ENCODE measurements at places on chromosomes 7 and 10.

- DNase-seq: no peak
Measured at GRCh38 chr7:42991913-42992591, 59.9 kb downstream of the MRPL32 start.

DNA sequence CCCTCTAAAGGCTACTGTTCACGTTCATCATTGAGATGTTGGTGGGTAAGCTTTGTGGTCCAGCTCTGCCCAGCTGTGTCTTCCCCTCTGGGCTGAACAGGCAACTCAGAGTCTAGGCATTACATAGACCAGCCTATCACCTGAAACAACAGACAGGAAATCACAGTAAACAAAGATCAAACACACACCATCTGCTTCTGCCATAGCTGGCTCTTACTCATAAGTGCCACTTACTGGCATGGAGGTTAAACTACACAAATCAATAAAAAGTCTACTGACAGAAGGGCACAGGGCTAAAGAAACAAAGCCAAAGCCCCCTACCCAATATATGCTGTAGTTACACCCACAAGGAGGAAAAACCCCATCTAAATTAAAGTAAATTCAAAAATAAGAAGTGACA is 35.0 kb downstream of the SEPTIN14 start:
- no peak for DNase-seq

GRCh38 chr10:10830293-10830986 is 187.2 kb upstream of the CELF2 start:
- DNase-seq: no peak

GRCh38 chr10:79947787-79948424 is 999 bp downstream of the SFTPD start:
- no peak for DNase-seq

DNA sequence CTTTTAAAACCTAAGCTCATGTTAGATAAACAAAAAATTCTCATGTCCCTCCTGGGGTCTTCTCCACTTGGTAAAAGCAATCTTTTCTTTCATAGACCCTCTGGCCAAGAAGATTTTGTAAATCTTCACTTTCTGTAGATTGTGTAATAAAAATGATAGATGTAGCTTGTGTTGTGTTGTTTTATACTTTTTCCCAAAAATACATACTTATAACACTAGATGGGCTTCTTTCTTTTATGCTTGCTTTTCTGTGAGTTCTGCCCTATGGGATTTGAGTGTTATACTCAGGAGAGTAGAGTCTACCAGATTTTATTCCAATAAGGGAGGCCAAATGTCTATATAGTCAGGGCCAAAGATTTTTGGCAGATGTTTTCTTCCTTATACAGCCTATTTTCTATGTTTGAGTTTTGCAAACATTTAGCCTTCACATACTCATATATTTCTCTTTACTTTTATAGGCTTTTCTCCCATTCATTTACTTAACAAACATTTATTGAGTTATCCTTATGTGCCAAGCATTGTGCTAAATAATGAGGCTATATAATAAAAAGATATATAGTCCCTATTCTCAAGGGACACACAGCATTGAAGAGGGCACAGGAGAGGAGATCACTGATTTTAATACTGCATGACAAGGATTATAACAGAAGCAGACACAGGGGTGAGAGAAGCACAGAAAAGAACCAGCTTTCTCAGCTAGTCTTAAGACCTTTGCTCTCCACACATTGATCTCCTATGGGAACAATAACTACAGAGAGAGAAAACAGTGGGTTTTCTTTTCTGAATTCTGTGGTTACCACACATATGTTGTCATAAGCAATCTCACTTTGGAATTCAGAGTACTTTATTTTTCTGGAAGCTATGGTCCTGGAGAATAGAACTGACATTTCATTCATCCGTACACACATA is 58.0 kb upstream of the PNLIP start:
- DNase-seq: no peak

GRCh38 chr7:77888998-77889397 is 90.4 kb downstream of the PHTF2 start:
- no peak for DNase-seq

DNA sequence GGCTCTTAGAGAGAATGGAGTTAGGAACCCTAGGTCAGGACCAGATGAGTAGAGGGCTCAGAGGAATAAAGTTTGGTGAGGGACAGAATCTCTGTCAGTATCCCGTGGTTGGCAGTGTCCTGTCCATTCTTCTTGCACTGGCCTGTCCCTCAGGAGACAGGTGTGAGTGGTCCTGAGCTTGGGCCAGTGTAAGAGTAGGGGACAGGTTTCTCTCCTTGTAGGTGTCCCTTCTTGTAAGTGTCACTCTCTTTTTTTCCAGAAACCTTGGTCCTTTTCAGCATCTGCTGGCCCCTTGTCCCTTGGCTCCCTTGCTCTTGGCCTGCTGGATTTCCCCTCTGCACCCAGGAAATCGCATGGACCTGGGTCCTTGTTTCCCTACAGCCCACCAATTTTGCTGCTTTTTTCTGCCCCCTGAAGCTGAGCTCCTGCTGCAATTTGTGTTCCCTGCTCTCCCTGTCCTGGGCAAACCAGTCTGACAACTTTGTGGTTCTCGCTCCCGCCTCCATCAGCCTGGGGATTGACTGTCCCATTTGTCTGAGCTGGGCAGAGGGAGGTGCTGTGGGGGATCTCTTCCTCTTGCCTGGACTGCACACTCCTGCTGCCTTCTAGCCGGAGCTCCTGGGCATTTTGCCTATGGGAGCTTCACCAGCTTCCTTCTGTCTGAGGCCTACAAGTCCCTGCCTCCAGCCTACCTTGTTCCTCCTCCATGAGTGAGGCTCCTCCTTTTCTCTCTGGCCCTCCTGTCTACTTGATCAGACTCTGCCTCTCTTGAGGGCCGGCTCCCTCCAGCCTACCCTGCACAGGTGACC is 6.5 kb downstream of the TSPAN14 start:
- no peak for DNase-seq

GRCh38 chr10:3000048-3000447 is 67.3 kb upstream of the PFKP start:
- no peak for DNase-seq

- no peak for DNase-seq
Measured at GRCh38 chr7:37943905-37944736, 23.7 kb downstream of the EPDR1 start.

DNA sequence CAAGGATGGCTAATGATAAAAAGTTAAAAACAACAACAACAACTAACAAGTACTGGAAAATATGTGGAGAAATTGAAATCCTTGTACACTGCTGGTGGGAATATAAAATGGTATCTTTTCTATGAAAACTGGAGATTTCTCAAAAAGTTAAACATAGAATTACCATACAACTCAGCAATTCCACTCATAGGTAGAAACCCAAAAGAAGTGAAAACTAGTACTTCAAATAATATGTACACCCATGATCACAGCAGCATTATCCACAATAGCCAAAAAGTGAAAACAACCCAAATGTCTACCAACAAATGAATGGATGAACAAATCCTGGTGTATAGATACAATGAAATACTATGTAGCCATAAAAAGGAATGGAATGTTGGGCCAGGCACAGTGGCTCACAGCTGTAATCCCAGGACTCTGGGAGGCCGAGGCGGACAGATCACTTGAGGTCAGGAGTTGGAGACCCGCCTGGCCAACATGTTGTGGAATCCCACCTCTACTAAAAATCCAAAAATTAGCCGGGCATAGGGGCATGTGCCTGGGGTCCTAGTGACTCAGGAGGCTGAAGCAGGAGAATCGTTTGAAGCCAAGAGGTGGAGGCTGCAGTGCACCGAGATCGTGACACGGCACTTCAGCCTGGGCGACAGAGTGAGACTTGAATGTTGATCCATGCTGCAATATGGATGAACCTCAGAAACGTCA is 66.8 kb downstream of the SRPK2 start:
- DNase-seq: no peak

DNA sequence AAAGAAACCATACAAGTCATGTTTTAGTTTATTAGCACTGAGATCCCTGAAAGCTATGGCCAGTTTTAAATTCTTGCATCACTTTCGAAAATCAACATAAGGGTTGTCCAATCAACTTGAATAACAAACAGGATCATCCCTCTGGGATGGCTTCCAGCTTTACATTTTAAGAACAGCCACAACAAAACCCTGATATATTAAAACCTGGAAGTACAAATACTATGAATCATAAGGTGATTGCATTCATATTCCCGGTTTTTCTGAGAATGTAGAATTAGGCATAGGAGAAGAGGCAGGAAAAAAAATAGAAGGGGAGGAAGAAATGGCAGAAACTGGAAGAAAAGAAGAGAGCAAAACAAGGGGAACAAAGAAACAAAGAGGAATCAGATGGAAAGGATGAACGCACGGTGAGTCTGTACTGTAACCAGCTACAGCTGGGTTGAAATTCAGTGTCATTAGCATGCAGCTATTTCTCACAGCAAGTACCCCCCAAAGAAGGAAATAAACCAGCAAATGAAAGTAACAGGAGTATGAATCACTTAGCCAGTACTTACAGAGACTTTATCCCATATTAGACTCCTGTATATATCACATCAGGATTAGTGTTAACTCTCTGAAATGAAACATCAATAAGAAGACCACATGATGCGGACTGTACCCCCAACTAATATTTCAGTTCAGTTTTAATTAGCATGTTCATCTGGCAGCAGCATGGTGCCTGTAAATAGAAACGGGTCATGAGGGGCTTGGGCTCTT is 301.3 kb downstream of the RNLS start:
- no peak for DNase-seq

DNA sequence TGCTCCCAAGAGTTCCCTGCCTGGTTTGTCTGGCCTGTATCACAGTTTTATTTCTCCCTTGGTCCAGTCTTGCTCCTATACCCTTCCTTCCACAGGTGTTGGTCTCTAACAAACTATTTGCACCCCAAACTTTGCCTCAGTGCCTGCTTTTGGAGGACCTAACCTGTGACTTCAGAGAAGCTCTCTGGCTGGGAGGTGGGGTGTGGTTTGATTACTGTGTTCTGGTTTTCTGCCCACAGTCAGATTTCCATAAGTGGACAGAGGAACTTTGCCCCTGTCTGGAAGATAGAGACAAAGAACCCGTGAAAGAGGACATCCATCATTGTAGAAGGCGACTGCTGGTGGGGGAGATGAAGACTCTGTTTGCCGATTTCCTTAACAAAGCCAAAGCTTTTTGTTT is 55.8 kb upstream of the TRIL start:
- DNase-seq: no peak

GRCh38 chr7:134085311-134085710 is 41.8 kb upstream of the LRGUK start:
- DNase-seq: no peak

DNA sequence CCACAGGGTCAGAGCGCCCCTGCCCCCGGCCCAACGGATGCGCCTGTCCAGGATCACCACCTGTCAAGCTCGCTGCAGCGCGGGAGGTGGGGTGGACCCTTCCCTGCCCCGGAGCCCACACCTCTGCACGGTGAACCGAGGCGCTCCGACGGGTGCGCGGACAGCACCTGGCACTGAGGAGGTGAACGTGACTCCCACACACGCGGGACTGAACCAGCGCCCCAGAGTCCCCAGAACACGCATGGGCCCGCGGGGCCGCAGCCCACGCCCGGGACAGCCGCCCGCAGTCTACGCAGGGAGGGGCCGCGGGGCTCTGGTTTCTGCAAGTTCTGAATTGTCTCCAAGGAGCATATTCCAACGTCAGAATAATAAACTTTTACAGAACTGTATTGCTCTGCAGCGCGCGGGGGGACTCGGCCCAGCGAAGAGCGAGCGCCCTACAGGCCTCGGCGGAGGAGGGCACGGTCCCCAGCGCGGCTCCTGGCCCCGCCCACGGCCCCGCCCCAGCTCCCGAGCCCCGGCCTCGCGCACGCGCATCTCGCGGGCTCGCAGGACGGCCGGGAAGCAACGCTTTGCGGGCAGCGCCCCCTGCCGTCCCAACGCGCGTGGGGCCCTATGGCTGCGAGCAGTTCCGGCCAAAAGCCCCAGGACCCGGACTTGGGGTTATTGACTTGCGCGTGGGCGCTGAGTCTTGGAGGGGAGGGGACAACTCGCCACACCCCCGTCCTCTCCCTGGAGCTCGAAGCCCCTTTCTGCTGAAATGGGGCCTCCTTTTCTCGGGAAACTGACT is 29.7 kb downstream of the OAT start:
- peak; percentile 0 for DNase-seq

- no peak for DNase-seq
Measured at GRCh38 chr10:1548596-1548995, 188.7 kb downstream of the ADARB2 start.

DNA sequence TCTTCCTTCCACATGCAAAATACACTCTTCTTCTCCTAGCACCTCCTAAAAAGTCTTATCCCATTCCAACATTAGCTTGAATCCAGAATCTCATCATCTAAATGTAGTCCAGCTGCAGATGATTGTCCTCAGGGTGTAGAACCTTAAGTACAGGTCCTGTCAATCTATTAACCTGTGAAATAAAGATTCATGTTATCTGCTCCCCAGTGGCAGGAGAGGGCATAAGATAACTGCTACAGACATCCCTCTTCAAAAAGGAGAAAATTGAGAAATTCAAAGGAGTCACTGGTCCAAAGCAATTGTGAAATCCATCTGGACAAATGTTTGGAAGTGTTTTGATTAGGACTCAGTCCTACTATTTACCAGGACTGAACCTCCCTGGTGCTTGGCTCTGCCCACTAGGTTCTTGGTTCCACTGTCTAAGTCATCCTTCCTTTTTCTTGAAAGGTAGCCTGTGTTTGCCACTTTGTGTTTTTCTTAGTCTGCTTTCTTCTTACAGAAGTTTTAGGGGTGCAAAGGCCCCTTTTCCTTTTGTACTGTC is 96.2 kb downstream of the ADD3 start:
- DNase-seq: no peak

DNA sequence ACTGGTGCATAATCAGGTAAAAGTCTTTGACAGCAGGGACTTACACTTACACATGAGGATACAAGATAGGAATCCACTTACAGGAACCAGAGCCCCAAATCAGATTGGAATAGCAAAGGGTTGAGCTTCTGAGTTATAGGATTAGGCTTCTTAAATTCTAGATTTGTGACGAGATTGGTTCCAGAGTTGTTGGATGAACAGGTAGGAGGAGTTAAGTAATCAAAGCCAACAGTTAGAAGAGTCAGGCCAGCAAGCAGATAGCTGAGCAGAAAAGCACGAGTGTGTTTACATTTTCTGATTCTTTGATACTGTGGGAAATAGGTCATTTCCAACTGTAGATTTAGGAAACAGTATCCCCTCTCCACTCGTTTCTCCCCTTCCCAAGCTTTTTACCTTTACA is 167.0 kb downstream of the MDFIC start:
- DNase-seq: no peak

GRCh38 chr7:47332681-47333553 is 249.0 kb downstream of the TNS3 start:
- no peak for DNase-seq

GRCh38 chr7:12403287-12404181 is at the start of gene VWDE:
VWDE (minus strand) TSS chr7:12403865; CDS start chr7:12403716, 149 bp downstream.
- DNase-seq: peak; percentile 80

- no peak for DNase-seq
Measured at GRCh38 chr7:155804897-155805825, 7.1 kb downstream of the SHH start.

Data from NCI-H2081 treated with DMSO at 0.1 percent for 48 hours (cell line).